Thoracic aorta (tissue), 2 donors: ENCODE measurements at places on chromosomes 2 and 18.
A peak's percentile ranks its signal among the peaks of the same experiment; 100 is the strongest.

- no peaks in the 10 kb centered on the region for H3K27me3 ChIP-seq
- no peaks in the 10 kb centered on the region for H3K4me1 ChIP-seq
- no peak for DNase-seq
- no peaks in the 10 kb centered on the region for H3K36me3 ChIP-seq
Observed at GRCh38 chr2:184765112-184765895, 167.0 kb downstream of the ZNF804A start.

DNA sequence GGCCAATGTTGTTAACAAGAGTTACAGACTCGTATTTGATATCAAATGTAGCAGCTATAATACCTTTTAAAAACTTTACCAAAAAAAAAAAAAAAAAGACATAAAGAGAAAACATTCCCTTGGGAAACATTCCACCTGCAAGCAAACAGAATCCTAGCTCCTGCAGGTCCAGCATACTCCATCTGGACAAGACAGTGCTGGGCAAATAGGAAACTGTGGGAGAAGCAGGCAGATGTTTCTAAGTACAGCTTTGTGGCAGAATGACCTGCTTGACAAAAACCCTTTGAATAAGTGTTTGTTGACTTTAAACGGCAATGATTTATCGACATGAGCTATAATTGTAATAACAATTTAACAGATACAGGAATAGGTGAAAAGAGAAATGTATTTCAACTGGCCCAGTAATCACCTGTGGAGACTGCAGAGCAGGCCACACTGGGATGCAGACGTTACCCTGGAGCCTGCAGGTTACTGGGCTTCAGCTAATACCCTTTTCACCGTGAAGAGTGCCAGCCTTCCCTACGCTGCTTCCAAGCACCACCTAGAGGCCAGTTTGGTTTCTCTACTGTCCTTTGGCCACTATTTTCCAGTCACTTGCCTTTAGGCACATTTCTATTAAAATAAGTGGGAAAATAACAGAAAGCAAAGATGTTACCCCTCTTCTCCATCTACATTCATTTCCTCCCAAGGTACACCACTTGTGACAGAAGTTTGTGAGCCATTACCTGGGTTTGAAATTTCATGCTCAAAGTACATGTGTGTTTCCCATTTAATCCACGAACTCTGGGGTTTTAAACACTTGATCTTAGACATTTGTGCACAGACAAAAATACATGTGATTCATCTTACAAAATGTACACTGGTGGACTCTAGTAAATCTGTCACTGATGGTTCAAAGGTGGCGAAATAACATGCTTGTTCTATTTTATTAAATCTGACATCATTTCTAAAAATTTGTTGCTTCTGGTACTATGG is 96.9 kb upstream of the ZNF397 start:
- H3K4me1 ChIP-seq: no peaks in the 10 kb centered on the region
- H3K27me3 ChIP-seq: no peaks in the 10 kb centered on the region
- no peaks in the 10 kb centered on the region for H3K36me3 ChIP-seq
- no peak overlapping the region for H3K4me3 ChIP-seq
- no peak for DNase-seq
- no peak overlapping the region for H3K27ac ChIP-seq

DNA sequence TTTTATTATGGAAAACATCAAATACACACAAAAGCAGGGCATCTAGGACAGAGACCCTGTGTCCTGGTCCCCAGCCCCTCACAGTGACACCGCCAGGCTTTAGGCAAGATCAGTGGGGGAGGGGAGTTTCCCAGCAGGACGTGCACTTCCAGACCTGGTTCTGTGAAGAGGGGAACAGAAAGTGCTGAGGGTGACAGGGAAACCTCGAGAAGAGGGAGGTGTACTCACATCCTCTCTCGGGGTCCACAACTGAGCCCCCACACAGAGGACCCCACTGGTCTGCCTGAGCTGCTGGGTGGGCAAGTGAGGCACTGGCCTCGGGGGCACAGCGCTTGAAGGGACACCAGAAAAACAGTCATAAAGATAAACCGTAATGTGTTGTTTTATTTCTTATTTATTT is 4.4 kb upstream of the GPR35 start:
- no peak overlapping the region for H3K4me3 ChIP-seq
- no peaks in the 10 kb centered on the region for H3K27me3 ChIP-seq
- H3K27ac ChIP-seq: no peak overlapping the region
- no peaks in the 10 kb centered on the region for H3K36me3 ChIP-seq

GRCh38 chr2:20304411-20304810 is 46.2 kb downstream of the PUM2 start:
- peaks cover 11% of the 10 kb centered on the region for H3K4me1 ChIP-seq
- no peak overlapping the region for H3K27ac ChIP-seq
- H3K4me3 ChIP-seq: no peak overlapping the region
- H3K36me3 ChIP-seq: peaks cover 20% of the 10 kb centered on the region
- no peak for DNase-seq

DNA sequence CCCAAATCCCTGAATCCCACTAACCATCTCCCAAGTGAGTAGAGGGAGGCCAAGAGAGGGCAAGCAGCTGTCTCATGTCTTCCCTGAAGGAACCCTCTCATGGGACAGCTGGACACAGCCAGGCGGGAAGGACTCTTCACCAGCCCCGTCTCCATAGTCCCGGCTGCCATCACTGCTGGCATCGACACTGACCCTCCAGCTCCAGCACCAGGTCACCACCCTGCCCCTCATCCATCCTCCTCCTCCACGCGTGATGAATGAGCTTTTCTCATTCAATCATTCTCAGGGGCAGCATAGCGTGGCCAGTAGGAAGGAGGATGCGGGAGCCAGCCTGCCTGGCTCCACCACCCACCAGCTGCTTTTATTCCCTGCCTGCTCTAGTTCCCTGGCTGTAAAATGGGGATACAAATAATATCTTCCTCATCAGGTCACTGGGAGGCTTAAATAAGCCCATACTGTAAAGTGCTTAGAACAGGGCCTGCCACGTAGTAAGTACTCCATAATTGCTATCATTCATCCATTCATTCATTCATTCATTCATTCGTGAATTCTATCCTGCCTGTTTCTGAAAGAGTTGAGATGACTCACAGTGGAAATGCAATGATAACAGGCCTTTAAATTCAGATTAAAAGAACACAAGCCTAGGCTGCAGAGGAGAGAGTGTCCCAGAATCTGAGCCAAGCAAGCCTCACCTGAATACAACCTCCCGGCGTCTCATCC is 30.5 kb upstream of the FOSL2 start:
- no peak overlapping the region for H3K27ac ChIP-seq
- DNase-seq: no peak
- H3K36me3 ChIP-seq: no peaks in the 10 kb centered on the region
- peaks cover 4% of the 10 kb centered on the region for H3K4me1 ChIP-seq
- no peaks in the 10 kb centered on the region for H3K27me3 ChIP-seq

GRCh38 chr2:197628043-197628500 is 47.3 kb downstream of the RFTN2 start:
- no peaks in the 10 kb centered on the region for H3K36me3 ChIP-seq
- peaks cover 3% of the 10 kb centered on the region for H3K4me1 ChIP-seq
- H3K27me3 ChIP-seq: no peaks in the 10 kb centered on the region
- peak overlapping the region; percentile 3 for H3K27ac ChIP-seq

DNA sequence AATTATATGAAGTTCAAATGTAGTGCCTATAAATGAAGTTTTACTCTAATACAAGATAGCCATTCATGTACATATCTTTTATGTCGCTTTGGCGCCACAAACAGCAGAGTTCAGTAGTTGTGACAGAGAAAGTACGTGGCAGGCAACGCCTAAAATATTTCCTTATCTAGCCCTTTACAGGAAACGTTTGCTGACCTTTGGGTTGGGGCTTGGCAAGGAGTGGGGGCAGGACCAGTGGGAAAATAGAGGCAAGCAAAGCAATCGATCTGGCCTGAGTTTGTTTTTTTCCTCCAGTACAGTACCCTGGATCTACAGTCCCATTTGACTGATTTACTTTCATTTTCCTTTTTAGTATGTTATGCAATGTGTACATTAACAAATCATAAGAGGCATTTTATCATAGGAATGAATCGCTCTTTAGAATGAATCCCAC is 13.1 kb downstream of the CCDC68 start:
- H3K27me3 ChIP-seq: no peaks in the 10 kb centered on the region
- H3K4me3 ChIP-seq: peak overlapping the region; percentile 70
- H3K27ac ChIP-seq: no peak overlapping the region

DNA sequence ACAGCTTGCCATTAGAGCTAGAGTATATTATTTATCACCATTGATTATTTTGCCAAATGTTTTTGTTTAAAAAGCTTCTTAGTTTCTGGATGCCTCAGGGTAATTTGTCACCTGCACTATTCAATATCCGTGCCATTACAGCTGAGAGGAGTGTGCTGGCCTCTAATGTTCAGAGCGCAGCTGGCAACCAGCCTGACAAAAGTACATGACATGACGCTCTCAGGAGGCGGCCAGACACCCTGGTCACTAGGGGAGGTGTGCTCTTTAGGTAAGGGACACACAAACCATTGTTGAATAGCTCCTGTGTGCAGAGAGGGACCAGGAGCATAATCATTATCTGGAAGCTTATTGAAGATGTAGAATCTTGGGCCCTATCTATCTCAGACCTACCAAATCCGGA is 20.3 kb downstream of the LIMS1 start:
- no peaks in the 10 kb centered on the region for H3K27me3 ChIP-seq
- no peaks in the 10 kb centered on the region for H3K36me3 ChIP-seq
- no peak overlapping the region for H3K27ac ChIP-seq

DNA sequence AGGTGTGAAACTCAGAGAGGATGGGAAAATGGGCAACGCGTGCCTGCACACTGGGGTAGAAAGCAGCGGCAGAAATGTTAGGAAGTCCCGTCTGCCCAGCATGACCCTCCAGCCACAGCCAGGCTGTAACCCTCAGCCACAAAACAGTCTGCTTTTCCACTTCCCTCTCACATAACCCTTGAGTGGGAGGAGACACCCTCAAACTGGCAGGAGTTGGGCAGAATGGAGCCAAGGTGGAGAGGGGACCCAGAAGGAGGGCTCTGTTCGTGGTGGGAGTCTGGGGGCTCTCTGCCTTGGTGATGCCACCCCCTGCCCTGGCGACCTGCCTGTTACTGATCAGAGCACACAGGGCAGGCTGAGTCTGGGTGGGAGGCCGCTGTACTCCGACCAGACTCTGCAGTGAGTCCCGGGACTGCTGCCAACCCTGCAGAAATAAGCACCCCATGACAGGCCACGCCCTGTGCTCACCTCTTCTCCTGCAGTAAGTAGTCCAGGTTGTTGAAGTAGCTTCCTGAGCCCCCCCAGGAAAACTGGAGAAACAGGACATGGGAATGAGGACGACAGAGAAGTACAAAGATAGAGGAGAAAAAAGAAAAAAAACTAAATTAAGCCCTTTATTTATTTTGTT is 16.0 kb downstream of the FAM178B start:
- H3K27me3 ChIP-seq: no peaks in the 10 kb centered on the region
- H3K36me3 ChIP-seq: no peaks in the 10 kb centered on the region
- no peak overlapping the region for H3K4me3 ChIP-seq
- DNase-seq: no peak
- no peaks in the 10 kb centered on the region for H3K4me1 ChIP-seq

DNA sequence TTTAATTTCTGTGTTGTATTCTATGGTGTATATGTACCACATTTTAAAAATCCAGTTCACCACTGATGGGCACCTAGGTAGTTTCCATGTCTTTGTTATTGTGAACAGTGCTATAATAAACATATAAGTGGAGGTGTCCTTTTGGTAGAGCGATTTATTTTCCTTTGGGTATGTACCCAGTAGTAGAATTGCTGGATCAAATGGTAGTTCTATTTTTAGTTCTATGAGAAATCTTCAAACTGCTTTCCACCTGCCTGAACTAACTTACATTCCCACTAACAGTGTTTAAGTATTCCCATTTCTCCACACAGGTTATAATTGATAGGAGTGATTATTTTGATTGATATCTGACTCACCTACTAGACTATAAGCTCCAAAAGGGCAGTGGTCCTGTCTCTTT is 148.2 kb downstream of the BABAM2 start:
- no peaks in the 10 kb centered on the region for H3K36me3 ChIP-seq
- no peaks in the 10 kb centered on the region for H3K27me3 ChIP-seq
- H3K4me1 ChIP-seq: peaks cover 22% of the 10 kb centered on the region
- H3K4me3 ChIP-seq: no peak overlapping the region

- peaks cover 25% of the 10 kb centered on the region for H3K4me1 ChIP-seq
- DNase-seq: no peak
- no peak overlapping the region for H3K27ac ChIP-seq
- no peaks in the 10 kb centered on the region for H3K27me3 ChIP-seq
Observed at GRCh38 chr2:159010340-159010739, 41.9 kb downstream of the TANC1 start.

DNA sequence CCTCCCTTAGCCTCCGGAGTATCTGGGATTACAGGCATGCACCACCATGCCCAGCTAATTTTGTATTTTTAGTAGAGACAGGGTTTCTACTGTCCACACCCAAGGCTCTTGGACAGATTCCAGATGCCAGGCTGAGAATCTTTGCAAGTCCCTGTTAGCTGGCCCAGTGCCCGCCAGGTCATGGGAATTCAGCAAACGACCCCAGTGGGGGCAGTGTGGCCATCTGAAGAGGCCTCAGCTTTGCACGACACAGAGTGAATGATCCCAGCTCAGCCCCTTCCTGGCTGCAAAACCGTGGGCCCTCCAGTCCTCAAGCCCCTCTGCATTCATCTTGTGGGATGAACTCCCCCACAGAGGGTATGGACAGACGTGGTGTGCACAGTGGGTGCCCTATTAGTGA is 179.5 kb upstream of the ID2 start:
- H3K36me3 ChIP-seq: no peaks in the 10 kb centered on the region
- no peak for DNase-seq
- H3K27ac ChIP-seq: no peak overlapping the region
- H3K4me3 ChIP-seq: no peak overlapping the region

GRCh38 chr2:71223767-71224333 is 3.1 kb downstream of the PAIP2B start:
- H3K4me1 ChIP-seq: peaks cover 8% of the 10 kb centered on the region
- no peaks in the 10 kb centered on the region for H3K36me3 ChIP-seq
- no peak overlapping the region for H3K4me3 ChIP-seq
- H3K27ac ChIP-seq: no peak overlapping the region

DNA sequence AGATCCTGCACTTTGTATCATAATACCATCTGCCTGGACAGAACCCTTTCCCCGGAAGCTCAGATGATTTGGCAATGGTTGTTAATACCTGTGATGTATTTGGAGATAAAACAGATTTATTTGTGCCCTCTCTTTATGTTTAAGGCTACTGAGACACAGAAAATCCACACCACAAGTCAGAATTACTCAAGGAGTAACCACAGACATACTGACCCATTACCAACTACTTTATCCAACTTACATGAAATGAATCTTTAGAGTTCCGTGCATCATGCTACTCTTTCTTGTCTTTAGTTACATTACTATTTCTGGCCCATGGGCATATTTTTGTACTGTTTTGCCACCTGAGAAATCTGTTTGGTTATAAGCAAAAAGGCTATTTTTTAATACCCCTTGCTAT is 384.0 kb downstream of the STK39 start:
- no peaks in the 10 kb centered on the region for H3K27me3 ChIP-seq
- H3K36me3 ChIP-seq: no peaks in the 10 kb centered on the region
- H3K4me1 ChIP-seq: no peaks in the 10 kb centered on the region
- no peak overlapping the region for H3K27ac ChIP-seq
- H3K4me3 ChIP-seq: no peak overlapping the region
- no peak for DNase-seq

GRCh38 chr18:39453882-39454281 is 1888.3 kb upstream of the CELF4 start:
- no peaks in the 10 kb centered on the region for H3K36me3 ChIP-seq
- H3K4me1 ChIP-seq: no peaks in the 10 kb centered on the region
- no peak overlapping the region for H3K27ac ChIP-seq
- DNase-seq: no peak
- H3K4me3 ChIP-seq: peak overlapping the region; percentile 27

GRCh38 chr2:224532441-224532840 is 52.7 kb downstream of the CUL3 start:
- H3K27me3 ChIP-seq: no peaks in the 10 kb centered on the region
- DNase-seq: no peak
- H3K27ac ChIP-seq: no peak overlapping the region
- no peak overlapping the region for H3K4me3 ChIP-seq
- no peaks in the 10 kb centered on the region for H3K36me3 ChIP-seq
- peaks cover 7% of the 10 kb centered on the region for H3K4me1 ChIP-seq
